ENCODE measurements at places on chromosomes 6 and 20.

- DNase-seq: no peak
Observed at GRCh38 chr6:55545791-55546190, 33.2 kb downstream of the HMGCLL1 start.

- no peak for DNase-seq
Observed at GRCh38 chr6:21198032-21198640, 395.4 kb upstream of the SOX4 start.

DNA sequence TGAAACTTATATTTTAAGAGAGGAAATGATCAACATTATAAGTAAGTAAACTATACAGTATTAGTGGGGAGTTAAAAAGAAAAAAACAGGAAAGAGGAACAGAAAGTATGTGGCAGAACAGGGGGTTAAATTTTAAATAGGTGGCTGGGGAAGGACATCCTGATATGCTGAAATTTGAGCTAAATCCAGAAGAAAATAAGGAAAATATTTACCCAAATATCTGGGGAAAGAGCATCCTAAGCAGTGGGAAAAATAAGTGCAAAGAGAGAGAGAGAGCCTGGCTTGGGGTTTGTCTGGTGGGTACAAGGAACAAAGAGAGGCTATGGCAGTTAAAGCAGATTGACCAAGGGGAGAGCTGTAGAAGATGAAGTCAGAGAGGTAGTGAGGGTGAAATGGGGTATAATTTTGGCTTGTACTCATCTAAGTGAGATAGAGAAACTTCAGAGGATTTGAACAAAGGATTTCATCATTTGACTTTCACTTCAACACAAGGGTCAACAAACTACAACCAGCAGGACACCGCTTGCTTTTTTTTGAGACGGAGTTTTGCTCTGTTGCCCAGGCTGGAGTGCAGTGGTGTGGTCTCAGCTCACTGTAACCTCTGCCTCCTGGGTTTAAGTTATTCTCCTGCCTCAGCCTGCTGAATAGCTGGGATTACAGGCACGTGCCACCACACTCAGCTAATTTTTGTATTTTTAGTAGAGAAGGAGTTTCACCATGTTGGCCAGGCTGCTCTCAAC lies 328.4 kb upstream of the CNR1 start:
- DNase-seq: no peak

DNA sequence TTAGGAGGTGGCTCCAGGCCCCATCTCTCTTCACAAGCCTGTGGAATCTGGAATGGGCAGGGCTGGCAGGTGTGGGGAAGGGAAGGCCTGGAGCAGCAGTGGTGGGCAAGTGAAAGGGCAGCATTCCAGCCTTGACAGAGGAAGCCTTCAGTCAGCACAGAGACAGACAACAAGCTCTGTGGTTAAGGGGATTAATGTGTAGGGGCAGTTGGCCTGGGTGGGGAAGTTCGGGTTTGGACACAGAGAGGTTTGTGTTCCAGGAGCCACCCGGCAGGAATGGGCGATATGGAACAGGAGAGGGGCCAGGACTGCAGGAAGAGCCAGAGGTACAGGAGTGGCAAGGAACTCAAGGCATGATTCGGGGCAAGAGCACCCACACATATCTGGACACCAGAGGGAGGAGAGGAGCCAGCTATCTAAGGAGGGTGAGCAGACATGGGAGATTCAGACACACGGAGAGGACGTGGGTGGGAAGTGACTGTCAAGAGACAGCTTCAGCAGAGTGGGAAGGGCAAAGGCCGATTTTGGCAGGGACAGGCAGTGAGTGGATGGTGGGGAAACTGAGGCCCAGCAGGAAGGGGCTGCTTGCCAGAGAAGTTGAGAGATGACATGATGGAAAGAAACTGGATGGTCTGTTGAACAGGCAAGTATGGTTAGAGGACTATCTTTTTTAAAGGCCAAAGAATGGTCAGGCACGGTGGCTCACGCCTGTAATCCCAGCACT lies 2.5 kb upstream of the SLC44A4 start:
- no peak for DNase-seq

- no peak for DNase-seq
Observed at GRCh38 chr20:24506146-24506545, 36.7 kb downstream of the SYNDIG1 start.

DNA sequence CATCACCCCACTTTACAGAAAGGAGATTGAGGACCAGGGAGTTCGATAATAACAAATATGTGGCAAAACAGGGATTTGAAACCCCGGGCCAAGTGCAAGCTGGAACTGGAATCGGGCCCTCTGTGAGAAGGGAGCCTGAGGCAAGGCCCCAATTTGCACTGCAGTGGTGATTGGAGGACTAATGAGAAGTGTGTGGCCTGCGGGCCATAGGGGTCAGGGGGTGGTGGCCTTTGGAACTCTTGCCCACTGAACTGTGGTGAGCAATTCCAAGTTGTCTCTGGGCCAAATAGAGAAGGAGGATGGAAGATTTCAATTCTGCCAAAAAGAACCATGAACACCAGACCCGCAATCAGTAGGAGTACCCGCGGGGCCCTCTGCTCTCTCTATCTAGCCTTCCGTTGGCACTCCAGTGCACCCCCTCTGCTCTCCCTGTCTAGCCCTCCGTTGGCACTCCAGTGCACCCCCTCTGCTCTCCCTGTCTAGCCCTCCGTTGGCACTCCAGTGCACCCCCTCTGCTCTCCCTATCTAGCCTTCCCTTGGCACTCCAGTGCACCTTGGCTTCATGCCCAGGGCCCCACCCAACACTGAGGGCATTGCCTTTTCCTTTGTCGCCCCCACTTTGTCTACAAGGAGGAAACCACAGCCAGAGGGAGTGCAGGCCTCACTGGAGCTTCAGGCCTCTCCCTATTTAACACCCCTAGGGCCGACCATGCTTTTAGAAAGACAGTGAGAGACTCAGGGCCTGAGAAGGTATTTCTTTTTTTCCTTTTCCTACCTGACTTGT lies 6.0 kb upstream of the PTPRA start:
- no peak for DNase-seq

- no peak for DNase-seq
Observed at GRCh38 chr6:2517401-2517800, 233.3 kb downstream of the MYLK4 start.

- no peak for DNase-seq
Observed at GRCh38 chr6:3072798-3073197, 4.5 kb downstream of the RIPK1 start.

DNA sequence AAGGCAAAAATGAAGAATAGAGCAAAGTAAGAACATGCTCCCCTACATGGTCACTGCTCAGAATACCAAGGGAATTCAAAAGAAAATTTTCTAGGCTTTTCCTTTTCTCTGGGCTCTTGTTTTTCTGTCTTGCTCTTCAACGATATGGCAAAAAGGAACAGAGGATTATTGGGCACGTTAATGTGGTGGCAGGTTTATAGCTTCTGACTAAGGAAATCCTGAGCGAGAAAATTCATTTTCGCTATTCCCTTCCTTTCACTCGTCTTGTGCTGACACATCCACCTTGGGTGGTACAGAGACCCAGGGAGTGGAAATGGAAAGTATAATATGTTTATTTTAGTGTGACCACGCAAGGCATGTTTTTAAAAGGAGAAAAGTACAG lies 132.8 kb downstream of the TRIM27 start:
- no peak for DNase-seq

DNA sequence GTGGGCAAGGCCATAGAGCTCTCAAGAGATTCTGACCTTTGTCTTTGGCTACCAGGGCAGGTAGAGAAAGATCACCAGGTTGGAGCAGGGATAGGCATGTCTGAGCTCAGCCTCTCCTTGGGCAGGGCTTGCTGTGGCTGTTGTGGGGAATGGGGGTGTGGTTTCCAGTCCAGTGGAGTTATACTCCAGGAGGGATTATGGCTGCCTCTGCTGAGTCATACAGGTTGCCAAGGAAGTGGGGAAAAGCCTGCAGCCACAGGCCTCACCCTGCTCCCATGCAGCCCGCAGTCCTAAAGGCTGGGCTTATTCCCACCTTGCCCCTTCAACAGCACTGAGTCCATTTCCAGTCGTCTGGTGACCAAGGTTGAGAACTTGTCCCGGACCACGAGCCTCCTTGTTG lies 21.9 kb downstream of the MEP1A start:
- no peak for DNase-seq

DNA sequence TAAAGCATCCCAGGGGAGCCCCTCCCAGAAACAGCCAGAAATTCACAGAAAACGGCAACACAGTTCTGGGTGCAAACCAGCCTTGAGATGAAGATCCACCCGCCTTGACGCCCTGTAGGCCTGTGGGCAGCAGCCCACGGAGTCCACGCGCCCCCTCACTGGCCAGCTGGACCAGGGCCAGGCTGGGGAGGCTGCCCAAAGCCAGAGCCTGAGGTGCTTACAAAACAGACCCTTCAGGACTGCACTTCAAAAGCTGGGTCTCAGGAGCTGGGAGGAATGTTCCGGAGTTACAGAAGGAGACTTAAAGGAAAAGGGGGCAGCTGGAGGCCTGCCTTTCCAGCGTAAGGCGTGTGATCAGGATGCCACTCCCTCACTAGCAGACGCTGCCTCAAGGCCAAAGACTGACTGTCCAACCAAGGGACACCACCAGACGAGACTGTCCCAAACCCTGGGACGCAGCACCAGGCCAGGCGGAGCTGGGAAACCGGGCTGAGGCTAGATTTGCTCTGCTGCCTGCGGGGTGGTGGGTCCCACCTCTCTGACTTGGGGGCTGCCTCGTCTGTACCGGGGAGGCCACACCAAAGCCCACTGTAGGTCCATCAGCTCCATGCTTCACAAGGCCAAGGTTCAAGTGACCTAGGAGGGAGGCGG lies 48.1 kb downstream of the RRBP1 start:
- DNase-seq: no peak

GRCh38 chr20:62653951-62654685 lies 11.8 kb downstream of the SLCO4A1 start:
- no peak for DNase-seq

DNA sequence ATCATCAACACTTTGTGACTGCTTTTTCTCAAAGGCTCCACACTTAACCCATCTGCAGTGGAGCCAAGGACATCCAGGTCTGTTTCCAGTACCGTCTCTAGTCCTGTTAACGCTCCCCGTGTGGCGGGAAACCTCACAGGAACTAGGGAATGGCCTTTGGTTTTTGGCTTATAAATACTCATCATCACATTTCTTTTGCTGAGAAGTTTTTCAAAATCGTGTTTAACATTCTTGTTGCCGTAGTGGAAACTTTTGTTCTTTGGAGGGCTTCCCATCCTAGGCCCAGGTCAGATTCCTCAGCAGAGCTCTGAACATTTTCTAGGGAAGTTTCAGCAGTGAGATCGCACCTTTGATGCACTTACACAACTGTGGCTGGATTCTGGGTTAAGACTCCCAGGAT lies 24.6 kb downstream of the DAAM2 start:
- no peak for DNase-seq

GRCh38 chr6:48990739-48991138 lies 472.3 kb downstream of the MMUT start:
- no peak for DNase-seq

DNA sequence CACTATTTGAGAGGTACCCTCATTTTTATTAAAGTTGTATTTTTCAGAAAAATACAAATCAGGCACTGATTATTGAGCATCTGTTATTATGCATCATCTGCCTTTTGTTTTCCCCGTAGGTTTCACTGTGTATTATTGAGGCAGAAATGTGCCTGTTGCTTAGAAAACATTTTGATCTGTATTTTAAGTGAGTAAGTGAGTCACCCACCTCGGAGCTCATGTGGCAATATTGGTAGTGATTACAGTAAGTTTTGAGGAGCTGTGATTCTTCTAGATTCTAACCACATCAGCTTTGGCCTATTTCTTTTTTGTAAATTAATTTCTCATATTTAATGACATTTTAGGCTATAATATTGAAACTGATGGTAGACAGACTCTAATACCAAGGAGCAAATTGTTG lies 59.6 kb upstream of the LAMP5 start:
- no peak for DNase-seq

DNA sequence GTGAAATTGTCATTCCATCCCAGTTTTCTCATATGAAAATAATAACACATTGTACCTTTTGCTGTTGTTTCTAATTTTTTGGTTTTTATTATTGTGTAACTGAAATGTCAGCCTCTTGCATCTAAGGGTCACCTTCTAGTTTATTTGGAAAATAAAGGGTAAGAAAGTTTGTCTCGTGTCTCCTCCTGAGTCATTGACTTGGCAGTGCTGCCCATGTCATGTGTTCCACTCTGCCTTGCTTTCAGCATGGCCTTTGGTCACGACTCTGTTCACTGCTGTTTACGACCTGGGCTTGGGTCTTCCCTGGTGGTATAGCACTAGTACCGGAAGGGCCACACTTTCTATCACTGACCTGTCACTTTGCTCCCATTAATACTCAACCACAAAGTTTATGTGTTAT lies 171.4 kb upstream of the RSPO3 start:
- DNase-seq: no peak

DNA sequence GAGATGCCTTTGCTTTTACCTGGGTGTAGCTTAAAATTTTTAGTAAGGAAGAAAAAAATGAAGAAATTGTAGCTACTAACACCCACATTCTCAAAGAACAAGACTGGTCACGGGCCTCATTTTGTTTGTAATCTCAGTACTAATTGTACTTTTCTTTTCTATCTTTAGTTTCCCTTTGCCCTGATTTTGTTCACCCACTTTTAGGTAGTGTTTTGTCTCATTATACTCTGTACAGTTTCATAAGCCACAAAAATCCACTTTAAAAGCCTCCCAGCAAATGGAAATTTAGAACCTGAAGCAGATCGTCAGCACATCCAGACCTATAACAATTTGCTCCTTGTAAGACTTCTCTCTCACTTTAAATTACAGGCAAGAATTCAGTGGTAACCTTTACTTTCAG lies 43.3 kb downstream of the TP53INP2 start:
- no peak for DNase-seq

- DNase-seq: no peak
Observed at GRCh38 chr6:75206576-75207342, 906 bp upstream of the COL12A1 start.

GRCh38 chr6:27209659-27210269 lies 37.7 kb upstream of the PRSS16 start:
- no peak for DNase-seq

GRCh38 chr20:326645-327185 lies 1.4 kb downstream of the SOX12 start:
- DNase-seq: no peak

DNA sequence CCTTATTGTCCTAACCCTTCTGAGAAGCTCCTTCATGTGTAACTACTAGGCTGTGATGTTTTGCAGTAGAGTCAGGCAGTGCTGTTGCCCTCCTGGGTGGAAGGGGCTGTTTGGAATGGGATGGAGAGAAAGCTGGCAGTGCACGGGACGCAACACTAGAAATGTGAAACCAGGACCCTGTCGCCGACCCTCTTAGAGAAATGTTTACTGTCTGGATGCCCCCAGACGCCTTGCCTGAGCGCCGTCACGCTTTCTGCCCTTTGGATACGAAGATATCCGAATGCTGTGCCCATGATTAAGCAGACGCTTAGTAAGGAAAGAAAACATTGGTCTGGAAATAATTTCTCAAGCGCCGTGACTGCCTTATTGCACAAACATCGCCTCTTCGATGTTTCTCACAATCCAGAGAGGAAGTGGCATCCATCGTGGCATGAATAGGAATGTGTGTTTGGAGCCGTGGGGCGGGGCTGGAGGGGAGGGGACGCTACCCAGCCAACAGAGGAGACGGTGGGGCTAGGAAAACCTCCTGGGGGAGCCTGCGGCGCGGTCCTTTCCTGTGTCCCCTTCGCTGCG lies 661 bp upstream of the PPP1R14C start:
- no peak for DNase-seq
